ENCODE measurements at places on chromosomes 13 and 19. TPM values are rescaled to one million over a fixed set of nuclear protein-coding genes. Genes with fewer than 3 reads are reported as not detected.
A peak's percentile ranks its signal among the peaks of the same experiment; 100 is the strongest.

- H3K4me1 ChIP-seq = no peaks in the 10 kb centered on the region
- no peak within 1 kb of the TSS for H3K27ac ChIP-seq
- DNase-seq = no peak
- no peaks in the 10 kb centered on the region for H3K36me3 ChIP-seq
These were observed at the start of gene SLC6A16 for GRCh38 chr19:49324801-49325576. SLC6A16 (minus strand) TSS chr19:49325191; CDS start chr19:49311347, 13,844 bp downstream.

DNA sequence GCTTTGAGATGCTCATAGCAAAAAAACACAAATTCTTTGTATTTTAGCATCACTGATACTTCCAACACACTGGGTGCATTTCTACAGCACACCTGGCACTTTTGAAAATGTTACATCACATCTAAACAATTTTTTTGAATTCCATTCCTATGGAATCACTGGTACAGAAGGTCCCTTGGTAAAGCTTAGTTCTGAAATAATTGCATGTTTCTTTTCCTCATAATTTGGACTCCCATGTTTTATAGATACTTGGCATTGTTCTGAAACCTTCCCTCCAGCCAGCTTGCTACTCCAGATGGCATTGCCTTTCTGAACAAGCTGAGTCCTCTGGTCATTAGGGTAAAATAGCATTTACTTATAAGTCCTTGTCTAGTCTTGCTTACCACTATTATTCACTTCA is 481.3 kb upstream of the GPC6 start:
- no peaks in the 10 kb centered on the region for H3K36me3 ChIP-seq
- no peak for DNase-seq
- H3K27ac ChIP-seq = no peak overlapping the region
- no peak overlapping the region for H3K4me3 ChIP-seq

DNA sequence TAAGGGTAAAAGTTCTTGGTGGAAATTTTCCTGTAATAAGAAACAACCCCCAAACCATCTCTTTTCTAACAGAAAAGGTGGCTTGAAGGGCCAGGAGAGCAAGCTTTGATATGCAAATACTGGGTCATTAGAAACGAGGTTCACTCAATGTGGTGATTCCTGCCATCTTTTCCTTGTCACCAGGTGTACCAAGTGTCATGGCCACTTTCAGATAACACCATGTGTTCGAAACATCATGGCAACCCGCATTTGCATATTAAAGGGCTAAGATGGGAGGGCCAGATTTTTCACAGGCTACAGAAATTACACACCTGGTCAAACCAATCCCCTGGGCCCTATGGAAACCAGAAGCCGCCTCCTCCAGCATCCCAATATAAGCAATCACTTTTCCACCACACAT is 15.3 kb downstream of the LGALS16 start:
- H3K4me1 ChIP-seq = no peaks in the 10 kb centered on the region
- no peak for DNase-seq
- no peaks in the 10 kb centered on the region for H3K36me3 ChIP-seq
- H3K4me3 ChIP-seq = no peak overlapping the region

GRCh38 chr13:33485247-33485646 is 199.7 kb upstream of the STARD13 start:
- no peak overlapping the region for H3K27ac ChIP-seq
- H3K4me1 ChIP-seq = no peaks in the 10 kb centered on the region
- H3K4me3 ChIP-seq = no peak overlapping the region
- no peaks in the 10 kb centered on the region for H3K27me3 ChIP-seq
- H3K36me3 ChIP-seq = no peaks in the 10 kb centered on the region

DNA sequence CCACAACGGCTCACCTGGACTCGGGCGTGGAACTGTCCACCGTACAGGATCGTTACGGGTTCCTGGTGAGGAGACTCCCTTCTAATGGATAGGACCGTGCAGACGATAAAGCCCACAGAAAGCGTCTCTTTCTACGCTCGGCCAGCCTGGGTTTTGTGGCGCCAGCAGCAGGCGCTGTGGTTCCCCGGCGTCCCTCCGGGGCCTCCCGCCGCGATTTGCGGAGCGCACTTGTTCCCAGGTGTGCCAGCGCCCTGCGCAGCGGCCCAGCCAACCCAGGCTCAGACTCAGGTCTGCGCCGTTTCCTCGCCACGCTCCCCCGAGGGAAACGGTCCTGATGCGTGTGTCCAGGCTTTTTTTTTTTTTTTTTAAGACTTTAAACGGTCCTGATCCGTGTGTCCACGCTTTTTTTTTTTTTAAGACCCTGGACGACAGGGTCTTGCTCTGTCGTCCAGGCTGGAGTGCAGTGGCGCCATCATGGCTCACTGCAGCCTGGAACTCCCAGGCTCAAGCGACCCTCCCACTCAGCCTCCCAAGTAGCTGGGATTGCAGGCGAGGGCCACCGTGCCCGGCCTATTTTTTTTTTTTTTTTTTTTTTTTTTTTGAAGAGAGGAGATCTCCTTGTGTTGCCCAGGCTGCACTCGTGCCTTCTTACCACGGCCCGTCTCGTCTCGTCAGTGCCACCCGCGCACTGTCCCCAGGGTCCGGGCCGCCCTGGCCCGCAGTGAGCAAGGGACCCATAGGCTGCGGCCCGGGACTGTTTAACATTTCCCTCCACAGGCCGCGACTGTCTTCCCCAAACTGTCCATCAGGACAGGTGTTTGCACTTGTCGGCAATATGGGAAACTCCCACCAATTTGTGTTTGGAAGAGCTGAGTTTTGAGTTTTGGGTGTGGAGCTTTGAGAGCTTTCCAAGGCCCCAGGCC is 23.8 kb downstream of the GJA3 start:
- no peaks in the 10 kb centered on the region for H3K36me3 ChIP-seq
- no peak for DNase-seq
- H3K27me3 ChIP-seq = peaks cover 53% of the 10 kb centered on the region
- no peaks in the 10 kb centered on the region for H3K4me1 ChIP-seq
- no peak overlapping the region for H3K27ac ChIP-seq

GRCh38 chr13:44273991-44274770 is 99.4 kb upstream of the SERP2 start:
- peaks cover 15% of the 10 kb centered on the region for H3K4me1 ChIP-seq
- DNase-seq = peak; percentile 69
- peak overlapping the region; percentile 58 for H3K27ac ChIP-seq
- no peaks in the 10 kb centered on the region for H3K36me3 ChIP-seq
- H3K27me3 ChIP-seq = no peaks in the 10 kb centered on the region

GRCh38 chr13:98834254-98834960 is 81.9 kb upstream of the SLC15A1 start:
- no peak overlapping the region for H3K4me3 ChIP-seq
- H3K4me1 ChIP-seq = no peaks in the 10 kb centered on the region
- H3K27ac ChIP-seq = no peak overlapping the region
- DNase-seq = no peak

The EXOC3L2 gene
- polyA plus RNA-seq = 1.7 TPM

- H3K27ac ChIP-seq = no peak within 1 kb of the TSS
- peak; percentile 57 for DNase-seq
- H3K27me3 ChIP-seq = peaks cover 49% of the 10 kb centered on the region
- H3K4me1 ChIP-seq = peaks cover 21% of the 10 kb centered on the region
- peaks cover 5% of the 10 kb centered on the region for H3K36me3 ChIP-seq
These were observed at the start of gene LYL1 for GRCh38 chr19:13102666-13103580. LYL1 (minus strand) TSS chr19:13102858; CDS start chr19:13101171, 1,687 bp downstream.

The GARIN5A gene
- polyA plus RNA-seq = 2.7 TPM

DNA sequence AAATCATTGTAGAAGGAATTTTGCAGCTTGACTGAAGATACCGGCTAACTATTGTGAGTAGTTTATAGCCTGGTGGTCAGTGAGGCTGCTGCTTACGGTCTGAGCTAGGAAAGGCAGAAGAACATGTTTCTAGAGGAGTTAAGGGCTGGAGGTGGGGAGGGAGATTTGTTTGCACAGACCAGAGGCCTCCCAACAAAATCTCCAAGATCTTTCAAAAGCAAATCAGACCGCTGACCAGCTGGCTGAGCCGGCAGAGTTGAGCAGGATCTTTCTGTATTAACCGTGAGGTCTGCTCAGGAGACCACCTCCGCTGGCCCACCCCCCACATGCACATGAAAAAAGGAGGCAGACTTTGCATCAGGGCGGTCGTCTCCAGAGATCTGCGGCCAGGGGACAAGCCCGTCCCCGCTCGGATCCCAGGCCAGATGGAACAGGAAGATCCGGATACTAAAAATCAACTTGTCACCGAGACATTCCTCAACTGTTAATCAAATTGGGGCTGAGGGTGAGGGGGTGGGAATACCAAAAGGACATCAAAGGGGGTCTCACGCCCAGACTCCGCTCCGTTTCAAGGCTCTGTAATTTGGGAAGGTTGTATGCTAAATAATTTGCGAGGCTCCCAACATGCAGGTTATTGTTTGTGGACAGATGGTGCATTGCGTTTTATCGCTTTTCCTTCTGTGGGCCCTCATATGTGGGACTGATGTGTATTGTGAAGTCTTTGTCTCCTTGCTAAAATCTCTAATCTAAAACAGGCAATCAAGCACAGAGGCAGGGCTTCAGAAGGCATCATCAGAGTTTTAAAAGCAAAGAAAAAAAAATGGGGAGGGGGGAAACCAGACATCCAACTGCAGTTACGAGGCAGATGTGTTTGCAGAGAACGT is 319.0 kb downstream of the ZNF536 start:
- no peaks in the 10 kb centered on the region for H3K36me3 ChIP-seq
- H3K27me3 ChIP-seq = peaks cover 34% of the 10 kb centered on the region
- DNase-seq = no peak
- H3K27ac ChIP-seq = no peak overlapping the region
- no peak overlapping the region for H3K4me3 ChIP-seq
- no peaks in the 10 kb centered on the region for H3K4me1 ChIP-seq

DNA sequence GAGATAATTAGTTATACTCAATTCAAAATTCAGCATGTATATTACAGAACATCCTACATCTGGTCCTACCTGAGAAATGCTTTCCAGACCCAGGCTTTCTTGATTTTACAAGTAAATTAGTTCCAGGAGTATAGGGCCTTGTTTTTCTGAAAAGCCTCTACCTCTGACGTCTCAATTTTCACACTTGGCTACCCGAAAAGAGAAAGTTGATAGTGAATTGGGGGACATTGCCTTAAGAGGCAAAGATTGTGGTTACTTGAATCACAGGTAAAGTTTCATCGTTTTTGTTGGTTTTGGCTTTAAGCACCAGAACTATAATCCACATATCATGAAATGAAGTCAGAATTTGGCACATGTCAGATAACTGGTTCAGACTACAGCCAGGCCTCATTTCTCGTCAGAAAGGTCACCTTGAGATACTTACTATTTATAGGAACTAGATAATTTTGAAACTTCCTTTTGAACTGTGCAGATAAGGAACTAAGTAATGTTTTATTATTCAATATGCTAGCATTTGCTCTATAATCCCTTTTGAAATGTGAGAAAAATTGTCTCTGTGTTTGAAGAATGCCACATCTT is 30.8 kb downstream of the FAM124A start:
- no peaks in the 10 kb centered on the region for H3K27me3 ChIP-seq
- H3K4me3 ChIP-seq = no peak overlapping the region
- no peaks in the 10 kb centered on the region for H3K36me3 ChIP-seq
- no peak overlapping the region for H3K27ac ChIP-seq

GRCh38 chr13:111911754-111912452 is 155.0 kb upstream of the SOX1 start:
- H3K36me3 ChIP-seq = no peaks in the 10 kb centered on the region
- DNase-seq = no peak
- no peaks in the 10 kb centered on the region for H3K4me1 ChIP-seq
- H3K27ac ChIP-seq = no peak overlapping the region
- H3K4me3 ChIP-seq = no peak overlapping the region

Measured in large intestine (tissue), 12 donors.